Stimulated activated CD4-positive, alpha-beta T cell treated with anti-CD3 and anti-CD28 coated beads, Interleukin-1b, Interleukin-23, amount 100 ng/mL, for 4 hours (primary cell): ENCODE measurements at places on chromosomes 12 and 14.

DNA sequence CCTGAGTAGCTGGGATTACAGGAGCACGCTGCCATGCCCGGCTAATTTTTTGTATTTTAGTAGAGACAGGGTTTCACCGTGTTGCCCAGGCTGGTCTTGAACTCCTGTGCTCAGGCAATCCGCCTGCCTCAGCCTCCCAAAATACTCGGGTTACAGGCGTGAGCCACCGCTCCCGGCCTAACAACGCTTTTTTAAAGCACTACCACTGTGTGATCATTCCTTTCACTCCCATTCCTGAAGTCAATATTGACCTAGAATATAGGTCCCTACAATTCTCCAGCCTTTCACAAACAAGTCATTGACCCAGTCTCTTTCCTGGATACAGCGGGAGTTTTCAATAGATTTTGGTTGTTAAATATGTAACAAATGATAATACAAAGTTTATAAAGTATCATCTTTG, 62.8 kb downstream of the KIF21A start:
- no peak for DNase-seq

DNA sequence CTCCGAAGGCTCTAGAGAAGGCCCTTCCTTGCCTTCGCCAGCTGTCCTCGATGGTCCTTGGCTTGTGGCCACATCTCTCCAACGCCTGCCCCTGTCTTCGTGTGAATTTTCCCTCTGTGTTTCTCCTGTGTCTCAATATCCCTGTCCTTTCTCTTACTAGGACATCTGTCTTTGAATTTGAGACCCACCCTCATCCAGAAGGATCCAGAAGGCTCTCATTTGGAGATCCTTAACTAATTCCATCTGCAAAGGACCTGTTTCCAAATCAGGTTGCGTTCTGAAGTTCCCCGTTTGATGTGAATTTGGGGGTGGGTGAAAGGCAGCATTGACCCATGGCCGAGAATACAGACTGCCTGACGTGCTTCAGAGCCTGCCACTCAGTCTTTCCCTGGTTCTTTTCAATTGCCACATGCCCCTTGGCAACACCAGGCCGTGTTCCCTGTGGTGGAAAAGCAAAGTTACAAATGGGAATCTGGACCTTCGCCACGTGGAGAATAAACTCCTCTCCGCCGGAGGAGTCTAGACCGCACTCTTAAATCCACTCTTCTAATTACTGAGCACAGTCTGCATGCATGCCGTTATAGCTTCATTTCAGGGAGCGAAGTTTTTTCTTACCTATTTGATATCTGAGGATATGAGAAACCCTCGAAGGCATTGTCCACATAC, 158.8 kb downstream of the TMEM132C start:
- no peak for DNase-seq

DNA sequence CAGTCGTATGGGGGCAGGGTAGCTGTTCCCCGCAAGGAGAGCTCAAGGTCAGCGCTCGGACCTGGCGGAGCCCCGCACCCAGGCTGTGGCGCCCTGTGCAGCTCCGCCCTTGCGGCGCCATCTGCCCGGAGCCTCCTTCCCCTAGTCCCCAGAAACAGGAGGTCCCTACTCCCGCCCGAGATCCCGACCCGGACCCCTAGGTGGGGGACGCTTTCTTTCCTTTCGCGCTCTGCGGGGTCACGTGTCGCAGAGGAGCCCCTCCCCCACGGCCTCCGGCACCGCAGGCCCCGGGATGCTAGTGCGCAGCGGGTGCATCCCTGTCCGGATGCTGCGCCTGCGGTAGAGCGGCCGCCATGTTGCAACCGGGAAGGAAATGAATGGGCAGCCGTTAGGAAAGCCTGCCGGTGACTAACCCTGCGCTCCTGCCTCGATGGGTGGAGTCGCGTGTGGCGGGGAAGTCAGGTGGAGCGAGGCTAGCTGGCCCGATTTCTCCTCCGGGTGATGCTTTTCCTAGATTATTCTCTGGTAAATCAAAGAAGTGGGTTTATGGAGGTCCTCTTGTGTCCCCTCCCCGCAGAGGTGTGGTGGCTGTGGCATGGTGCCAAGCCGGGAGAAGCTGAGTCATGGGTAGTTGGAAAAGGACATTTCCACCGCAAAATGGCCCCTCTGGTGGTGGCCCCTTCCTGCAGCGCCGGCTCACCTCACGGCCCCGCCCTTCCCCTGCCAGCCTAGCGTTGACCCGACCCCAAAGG, 804 bp downstream of the GAPDH start:
- peak; percentile 72 for DNase-seq

DNA sequence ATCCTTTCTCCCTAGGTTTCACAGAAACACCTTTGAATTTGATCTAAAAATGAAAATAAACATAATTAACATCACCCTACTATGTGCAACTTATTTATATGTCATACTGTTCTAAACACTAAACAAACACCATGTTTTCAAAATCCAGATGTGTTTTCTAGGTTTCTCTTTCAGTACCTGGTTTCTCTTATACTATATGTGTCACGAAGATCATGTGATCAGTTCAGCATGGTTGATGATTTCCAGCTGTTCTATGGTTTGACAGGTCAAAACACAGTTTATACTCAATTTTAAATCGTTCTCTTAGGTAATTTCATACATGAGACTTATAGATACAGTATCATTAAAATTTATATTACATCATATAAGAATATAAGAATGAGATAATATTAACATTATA, 373.1 kb downstream of the SOX5 start:
- DNase-seq, result no peak

- DNase-seq, result no peak
Observed at GRCh38 chr14:52012635-52013034, 23.3 kb downstream of the RTRAF start.

- DNase-seq, result no peak
Observed at GRCh38 chr14:77574446-77575115, 41.9 kb downstream of the SPTLC2 start.

- no peak for DNase-seq
Observed at GRCh38 chr12:19712041-19712440, 272.7 kb downstream of the AEBP2 start.

DNA sequence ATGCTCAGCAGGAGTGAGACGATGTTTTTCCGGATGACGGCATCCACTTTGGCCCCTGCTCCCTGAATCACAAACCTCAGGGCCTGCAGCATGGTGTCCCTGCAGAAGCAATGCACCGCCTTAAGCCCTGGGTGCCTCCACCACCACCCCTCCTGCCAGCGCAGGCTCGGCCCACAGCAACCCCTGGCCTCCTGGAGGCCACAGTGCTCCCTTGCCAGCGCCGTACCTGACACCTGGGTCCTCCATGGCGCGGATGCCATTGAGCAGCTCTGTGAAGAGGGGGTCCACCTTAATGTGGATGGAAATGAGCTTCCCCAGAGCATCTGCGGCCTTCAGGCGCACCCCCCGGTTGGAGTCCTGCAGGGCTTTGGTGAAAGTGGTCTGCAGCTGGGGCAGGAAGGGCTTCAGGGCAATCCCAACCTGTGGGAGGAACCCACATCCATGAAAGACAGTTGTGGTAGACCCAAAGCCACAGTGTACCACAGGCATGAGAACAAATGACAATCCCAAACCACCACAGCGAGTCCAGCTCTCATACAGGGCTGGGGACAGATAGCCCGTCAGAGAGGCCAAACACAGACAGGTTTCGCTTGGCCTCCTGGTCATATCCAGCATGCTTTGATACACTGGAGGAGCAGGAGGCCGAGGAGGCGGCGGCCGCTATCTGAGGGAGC, 17.9 kb upstream of the RAB35 start:
- DNase-seq, result no peak
